ENCODE measurements at places on chromosomes 2 and 18.
A peak's percentile ranks its signal among the peaks of the same experiment; 100 is the strongest.

GRCh38 chr2:237695201-237695780, 67.9 kb downstream of the LRRFIP1 start:
- peak; percentile 78 for DNase-seq

GRCh38 chr2:45498661-45499550, 112.2 kb downstream of the SRBD1 start:
- DNase-seq = no peak

GRCh38 chr2:190950566-190950991, 63.4 kb downstream of the STAT1 start:
- DNase-seq = no peak

- DNase-seq = no peak
These were observed 195.6 kb downstream of the CLIP4 start for GRCh38 chr2:29310650-29311348.

DNA sequence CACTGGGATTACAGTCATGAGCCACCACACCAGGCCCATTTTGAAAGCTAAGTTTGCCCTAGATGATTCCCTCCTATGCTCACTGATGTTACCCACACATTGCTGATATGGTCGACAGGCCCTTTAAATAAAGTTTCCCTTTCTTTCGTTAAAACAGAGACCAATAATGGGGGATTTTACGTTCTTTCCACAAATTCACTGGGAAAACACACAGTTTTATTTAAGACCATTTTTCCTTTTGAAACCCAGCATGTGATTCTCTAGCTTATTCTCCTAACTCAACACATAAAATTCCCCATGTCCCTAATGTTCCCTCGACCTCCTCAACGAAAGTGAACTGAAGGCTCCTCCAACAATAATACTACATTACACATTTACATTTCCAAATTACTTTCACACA, 223.2 kb downstream of the ANAPC1 start:
- no peak for DNase-seq

DNA sequence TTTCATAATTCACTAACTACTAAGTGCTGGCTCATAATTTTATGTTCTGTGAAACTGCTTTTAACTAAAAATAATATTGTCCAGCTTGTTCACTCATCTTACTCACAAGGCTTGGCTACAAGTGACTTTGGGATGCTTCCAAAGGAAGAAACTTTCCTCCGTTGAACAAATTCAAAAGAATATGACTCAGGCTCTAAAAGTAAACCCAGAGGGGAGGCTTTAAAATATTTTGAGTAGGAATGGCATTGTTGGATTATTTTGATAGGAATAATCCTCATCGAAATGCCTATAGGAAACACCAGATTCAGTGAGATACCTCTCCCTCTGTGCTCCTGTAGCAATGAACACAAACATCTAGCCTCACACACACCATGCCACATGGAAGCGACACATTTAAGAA, 25.2 kb upstream of the TLK1 start:
- peak; percentile 50 for DNase-seq

DNA sequence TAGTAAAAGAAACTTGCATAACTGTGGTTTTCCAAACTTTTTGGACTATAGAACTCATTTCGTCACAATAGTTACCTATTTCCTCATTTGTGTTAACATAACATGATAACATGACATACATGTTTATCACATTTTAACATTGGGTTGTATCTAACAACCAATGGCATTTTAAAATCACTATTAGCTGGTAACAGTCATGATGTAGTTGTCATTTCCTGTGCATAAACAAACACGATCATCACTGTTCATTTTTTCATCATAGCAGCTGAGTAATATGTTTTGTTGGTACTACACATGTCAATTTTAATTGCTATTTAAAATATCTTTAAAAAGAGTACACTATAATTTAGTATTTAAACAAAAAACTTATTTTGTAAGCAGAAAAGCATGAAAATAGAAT, 402.4 kb downstream of the SATB2 start:
- DNase-seq = no peak

DNA sequence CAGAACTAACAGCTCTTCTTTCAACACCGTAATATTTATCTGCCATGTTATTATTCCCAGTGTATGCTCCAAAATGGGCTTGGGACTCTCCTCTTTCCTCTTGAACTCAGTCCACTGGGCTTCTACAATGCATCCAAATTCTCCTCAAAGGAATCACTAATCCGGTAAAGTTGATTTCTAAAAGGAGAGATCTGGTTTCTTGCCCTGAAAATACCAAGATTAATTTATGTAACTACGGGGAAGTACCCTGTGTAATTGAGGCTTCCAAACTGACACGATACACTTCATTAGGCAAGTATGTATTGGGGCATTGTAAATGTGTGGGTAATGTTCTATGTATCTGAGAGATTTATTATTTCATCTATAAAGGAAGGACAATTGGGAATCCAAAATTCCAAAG, 5.7 kb downstream of the NCKAP5 start:
- no peak for DNase-seq

GRCh38 chr2:119488245-119489214, 35.8 kb downstream of the SCTR start:
- no peak for DNase-seq
